ENCODE measurements at places on chromosomes 1 and 21.
A peak's percentile ranks its signal among the peaks of the same experiment; 100 is the strongest.

GRCh38 chr1:215290018-215290417 is 207.5 kb downstream of the KCNK2 start:
- DNase-seq: no peak

DNA sequence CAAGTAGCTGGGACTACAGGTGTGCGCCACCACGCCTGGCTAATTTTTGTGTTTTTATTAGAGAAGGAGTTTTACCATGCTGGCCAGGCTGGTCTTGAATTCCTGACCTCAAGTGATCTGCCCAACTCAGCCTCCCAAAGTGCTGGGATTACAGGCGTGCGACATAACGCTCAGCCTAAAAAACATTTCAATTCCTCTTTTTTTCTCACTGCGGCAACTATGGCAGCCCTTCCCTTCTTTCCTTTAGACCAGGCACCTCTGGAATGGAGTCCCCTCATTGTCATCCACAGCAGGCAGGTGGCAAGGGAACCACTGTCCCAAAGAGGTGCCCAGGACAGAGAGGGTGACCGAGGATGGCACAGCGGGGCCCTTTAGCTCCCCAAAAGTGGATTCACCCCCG is 14.1 kb downstream of the CEP104 start:
- no peak for DNase-seq

- peak; percentile 54 for DNase-seq
Measured at GRCh38 chr1:8873506-8874229, 4.8 kb downstream of the ENO1 start.

DNA sequence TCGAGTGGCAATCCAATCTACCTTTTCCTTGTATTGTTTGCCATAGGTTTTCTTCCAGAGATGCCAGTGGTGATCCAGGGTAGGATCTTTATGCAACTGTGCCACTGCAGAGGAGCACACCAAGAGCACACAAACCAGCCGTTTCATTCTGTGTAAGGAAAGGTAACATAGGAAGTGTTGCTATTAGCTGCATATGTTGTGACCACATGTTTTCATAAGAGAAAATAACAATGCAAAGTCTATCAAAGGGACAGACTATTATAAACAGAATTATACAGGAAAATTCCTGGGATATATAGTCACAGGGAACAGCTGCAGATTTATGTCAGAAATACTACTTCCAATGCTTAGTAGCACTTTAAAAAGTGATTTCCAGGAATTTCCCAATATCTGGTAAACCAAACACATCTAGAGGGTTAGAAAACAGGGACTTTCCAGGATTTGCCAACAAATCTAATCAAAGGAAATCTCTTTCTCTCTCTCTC is 919 bp downstream of the CTSS start:
- DNase-seq: peak; percentile 39

GRCh38 chr1:199862047-199862446 is 165.5 kb upstream of the NR5A2 start:
- no peak for DNase-seq

GRCh38 chr1:227841096-227841495 is 25.6 kb downstream of the PRSS38 start:
- DNase-seq: no peak

DNA sequence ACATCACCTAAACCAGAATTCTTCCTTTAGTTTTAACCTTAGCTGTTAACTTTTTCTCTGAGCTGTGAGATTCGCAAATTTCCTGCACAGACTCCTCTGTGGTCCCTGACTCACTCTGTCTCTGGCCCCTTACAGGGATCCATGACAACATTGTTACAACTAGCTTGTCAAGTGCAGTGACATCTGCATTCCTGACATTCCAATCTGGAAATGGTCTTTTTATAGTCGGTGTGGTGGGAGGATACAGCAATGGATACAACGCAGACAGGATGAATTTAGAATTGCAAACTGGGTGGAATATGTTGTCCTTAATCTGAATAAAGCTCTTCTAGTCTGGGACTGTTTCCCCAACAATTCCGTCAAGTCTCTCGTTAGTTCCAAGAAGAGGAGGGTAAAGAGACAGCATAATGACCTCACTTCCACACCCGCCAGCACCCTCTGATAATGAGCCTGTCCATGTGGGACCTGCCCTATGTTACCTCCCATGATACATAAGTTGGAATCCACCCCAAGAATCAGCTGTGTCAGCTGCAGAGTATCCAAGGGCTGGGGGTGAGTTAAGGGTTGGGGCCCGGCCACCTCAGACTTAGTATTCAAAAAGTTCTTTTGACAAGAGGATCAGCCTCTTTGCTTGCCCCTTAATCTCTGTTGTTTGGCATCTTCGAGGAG is 49.4 kb downstream of the ILDR2 start:
- no peak for DNase-seq

DNA sequence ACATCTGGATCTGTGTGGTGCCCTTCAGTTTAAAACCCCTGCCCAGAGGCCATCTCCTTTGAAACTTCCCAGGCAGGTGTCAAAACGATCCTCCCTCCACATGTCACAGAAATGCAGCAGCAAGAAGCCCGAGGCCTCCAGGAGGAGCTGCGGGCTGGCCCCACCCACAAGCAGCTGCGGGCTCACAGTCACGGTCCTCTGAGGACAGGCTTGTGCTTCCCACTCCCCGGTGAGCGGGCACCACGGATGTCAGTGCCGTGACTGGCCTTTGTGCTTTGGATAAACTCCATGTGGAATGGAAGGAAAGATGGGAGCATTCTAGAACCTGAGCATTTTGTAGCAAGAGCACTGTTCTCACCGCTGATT is 65.8 kb downstream of the SIK1 start:
- DNase-seq: peak; percentile 51

GRCh38 chr1:56627636-56628039 is 17.5 kb upstream of the PRKAA2 start:
- DNase-seq: no peak

GRCh38 chr1:33634806-33635205 is 162.4 kb downstream of the ZSCAN20 start:
- no peak for DNase-seq

- no peak for DNase-seq
Measured at GRCh38 chr1:181499825-181500224, 16.5 kb downstream of the CACNA1E start.

DNA sequence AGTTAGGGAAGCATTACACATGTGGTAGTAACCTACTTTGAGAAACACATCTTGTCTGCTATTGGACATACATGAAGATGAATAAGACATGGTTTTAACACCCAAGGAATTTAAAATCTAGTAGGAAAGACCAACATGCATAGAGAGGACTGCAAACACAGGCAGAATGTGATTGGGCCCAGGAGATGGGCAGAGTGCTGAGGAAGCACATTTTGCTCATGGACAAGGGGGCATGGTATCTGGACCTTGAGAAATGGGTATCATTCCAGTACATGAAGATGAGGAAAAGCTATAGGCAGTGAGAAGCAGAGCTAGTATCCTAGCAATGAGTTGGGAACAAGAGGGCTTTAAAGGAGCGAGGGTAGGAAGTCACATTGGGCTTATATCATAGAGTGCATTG is 142.7 kb downstream of the SPATA46 start:
- DNase-seq: no peak

GRCh38 chr1:172005856-172006255 is 164.6 kb downstream of the DNM3 start:
- DNase-seq: no peak

Measured in CD4-positive, CD25-positive, alpha-beta regulatory T cell (primary cell).